ENCODE measurements at places on chromosomes 4 and X.

DNA sequence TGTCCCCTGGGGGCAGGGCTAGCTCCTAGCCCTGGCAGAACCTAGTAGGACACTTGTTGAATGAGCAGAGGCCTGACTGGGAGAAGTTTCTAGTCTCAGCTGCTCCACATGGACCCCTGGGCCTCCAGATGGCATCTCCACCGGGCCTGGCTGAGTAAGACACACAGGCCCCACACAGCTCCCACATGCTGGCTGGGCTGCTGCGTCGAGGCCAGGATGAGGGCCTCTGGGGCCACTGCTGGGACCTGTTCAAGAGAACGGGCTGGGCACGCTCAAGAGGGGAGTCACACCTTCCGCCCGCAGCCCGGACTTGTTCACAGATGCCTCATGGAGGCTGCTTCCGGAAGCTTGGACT, 4.2 kb upstream of the HGFAC start:
- no peak for DNase-seq

DNA sequence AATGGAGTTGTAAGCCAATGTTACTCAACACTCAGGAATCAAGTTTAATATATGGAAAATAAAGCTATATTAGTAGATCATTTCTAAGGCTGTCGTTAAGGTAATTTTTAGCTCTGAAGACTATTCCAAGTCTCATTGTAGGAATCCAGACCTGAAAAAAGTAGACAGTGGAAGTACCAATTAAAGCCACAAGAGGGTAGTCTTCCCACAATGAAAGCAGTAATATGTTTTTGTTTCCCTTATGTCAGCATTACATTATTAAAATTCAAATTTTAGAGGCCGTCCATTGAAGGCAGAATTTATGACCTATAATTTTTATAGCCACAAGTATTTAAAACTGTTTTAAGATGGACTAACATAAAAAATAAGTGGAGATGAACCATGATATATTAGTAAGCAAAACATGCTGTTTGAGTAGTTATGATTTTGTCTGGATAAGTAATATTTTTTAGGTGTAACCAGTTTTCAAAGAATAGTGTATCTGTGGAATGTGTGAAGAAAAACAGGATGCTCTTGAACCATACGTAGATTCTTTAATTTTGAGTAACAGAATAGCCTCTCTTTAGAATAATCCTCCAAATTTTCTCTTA, 372.6 kb upstream of the TECRL start:
- DNase-seq = peak; percentile 54

DNA sequence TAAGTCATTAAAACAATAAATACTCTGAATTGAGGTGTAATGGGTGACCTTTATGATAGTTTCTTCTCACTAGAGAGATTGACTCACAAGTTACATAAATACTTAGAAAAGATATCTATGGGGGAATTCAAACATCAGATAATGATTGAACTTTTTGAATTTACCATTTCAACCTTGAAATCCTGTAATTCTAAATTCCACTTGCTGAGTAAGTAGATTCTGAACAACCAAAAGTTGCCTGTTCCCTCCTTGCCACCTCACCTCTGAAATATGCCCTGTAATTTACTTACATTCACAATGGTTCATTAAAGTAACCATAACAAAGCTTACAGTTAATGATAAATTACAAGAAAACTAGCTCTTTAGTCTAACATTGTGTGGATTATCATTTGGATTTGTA, 43.3 kb upstream of the SLC39A8 start:
- DNase-seq = no peak

GRCh38 chrX:47850901-47851300, 14.2 kb downstream of the ZNF81 start:
- DNase-seq = no peak

DNA sequence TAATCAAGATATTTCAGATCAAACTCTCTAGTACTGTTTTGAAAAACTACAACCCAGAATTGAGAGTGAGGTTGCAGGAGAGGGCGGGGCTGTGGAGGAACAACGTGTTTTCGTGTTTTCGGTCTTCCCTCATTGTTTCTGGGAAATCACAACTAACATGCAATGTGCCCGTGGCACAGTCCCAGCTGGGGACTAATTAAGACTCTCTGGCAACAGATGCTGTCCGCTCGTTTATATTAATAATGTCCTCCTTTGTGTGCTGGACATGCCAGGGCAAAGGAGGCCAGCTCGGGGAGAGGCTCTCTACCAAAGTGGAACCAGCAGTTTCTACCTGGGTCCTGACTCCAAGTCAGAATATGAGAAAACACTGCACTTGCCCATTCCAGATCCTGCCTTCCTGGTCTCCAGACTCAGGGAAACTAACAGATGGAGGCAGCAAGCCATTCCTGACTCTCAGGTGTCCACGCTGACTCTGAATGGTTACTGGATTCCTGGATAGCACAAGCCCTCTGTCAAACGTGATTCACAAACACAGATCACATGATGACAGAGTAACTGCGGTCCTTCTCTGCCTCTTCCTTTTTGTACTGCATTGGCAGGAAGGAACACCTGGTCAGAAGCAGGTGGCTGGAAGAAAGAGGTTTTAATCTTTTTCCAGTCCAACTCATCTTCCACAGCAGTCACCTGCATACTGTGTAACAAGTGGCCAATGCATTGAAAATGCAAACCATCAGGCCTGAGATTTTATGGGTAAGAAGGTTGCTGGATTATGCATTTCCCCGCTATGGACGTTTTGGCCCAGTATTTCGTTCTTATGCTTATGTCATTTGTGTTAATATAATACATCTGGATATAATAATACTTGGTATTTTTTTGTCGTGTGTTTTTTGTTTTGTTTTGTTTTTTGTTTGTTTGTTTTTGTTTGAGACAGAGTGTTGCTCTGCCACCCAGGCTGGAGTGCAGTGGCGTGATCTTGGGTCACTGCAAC, 65.0 kb downstream of the COQ2 start:
- DNase-seq = peak; percentile 12

GRCh38 chr4:85102606-85103005, 136.1 kb upstream of the WDFY3 start:
- peak; percentile 9 for DNase-seq

GRCh38 chr4:99578714-99579113, 4.1 kb downstream of the MTTP start:
- no peak for DNase-seq
